AG20443 (cell line): ENCODE measurements at places on chromosomes 13 and 19.

- DNase-seq: no peak
Measured at GRCh38 chr13:101703838-101704237, 251.4 kb downstream of the ITGBL1 start.

DNA sequence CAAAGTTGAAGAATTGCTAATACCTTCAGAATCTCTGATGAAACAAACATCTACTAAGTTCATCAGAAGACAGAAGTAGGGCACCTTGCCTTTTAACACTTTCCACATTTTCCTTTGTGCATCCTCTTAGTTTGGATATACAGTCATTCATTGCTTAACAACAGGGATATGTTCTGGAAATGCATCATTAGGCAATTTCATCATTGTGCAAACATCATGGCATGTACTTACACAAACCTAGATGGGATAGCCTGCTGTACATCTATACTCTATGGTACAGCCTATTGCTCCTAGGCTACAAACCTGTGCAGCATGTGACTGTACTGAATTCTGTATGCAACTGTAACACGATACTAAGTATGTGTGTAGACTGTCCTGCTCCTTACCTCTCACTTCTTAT is 169.8 kb downstream of the SUCLA2 start:
- no peak for DNase-seq

DNA sequence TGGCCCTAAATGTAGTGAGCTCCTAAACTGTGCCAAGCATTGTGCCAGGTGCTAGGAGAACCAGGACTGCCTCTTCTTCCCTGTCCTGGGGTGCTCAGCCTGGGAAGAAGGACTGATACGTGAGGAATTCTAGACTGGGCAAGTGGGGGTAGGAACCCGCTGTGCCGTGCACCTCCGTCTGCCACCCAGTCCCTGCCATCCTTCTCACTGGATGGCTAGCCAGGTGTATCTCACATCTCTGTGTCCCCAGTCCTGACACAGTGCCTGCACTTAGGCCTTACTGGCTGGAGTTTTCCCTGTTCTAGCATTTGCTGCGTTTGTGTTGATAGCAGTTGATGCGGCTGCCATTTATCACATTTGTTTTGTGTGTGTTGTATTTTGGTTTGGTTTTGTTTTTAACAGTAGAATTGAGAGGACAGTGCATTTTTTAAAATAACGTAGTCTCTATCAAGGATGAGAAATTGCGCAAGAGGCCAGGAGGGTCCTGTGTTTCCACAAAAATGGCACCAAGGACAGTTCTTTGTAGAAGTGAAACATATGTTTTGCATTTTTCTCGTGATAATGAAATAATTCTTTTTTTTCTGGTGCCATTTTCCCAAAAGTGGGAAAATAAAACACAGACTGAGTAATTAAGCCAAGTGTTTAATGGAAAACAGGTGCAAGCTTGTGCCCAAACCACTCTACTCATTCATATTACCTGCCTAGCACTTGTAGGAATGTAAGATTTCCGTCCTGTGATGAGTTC is 4.7 kb upstream of the GPR183 start:
- no peak for DNase-seq

- DNase-seq: no peak
Measured at GRCh38 chr19:1276628-1277022, 1.3 kb downstream of the FAM174C start.

DNA sequence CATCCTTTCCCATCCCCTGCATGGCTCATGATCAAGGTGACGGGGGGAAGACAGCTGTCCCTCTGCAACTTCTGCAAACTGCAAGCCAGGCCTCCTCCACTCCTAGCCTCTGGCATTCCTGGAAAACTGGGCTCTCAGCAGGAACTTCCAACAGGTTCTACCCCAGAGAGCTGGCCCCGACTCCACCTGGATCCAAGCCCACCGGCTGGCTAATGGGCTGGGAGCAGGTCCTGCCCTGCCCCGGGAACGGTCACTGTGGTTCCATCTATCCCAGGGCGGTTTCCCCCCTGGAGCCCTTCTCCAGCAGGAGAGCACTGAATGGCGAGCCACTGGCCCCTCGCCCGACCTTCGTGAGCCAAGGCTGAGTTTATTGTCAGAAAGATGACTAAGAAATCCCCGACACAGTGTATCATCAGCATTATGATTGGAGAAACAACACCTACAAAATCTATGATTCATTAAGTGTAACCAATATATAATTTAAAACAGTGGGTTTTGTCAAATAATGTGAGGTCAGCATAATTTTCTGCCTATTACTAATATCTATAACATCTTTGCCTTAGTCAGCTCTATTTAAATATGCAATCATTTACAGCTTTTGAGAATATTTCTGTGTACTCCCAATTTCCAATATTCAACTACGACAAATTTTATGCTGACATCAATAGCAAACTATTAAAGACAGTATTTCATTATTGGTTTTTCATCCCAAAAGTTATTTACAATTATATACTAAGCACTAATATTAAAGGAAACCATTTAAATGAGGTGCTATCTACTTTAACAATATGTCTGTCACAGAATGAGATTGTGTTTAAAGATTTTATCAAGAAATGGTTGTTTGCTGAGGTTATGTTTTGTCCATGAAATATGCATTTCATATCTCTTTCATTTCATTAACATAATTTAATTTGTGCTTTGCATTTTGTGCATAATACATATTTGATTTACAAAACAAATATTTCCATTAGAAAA is 133.0 kb downstream of the URI1 start:
- no peak for DNase-seq

GRCh38 chr19:35206379-35206778 is 22.2 kb downstream of the FAM187B start:
- DNase-seq: no peak

- no peak for DNase-seq
Measured at GRCh38 chr19:38513762-38514167, 80.3 kb downstream of the RYR1 start.

DNA sequence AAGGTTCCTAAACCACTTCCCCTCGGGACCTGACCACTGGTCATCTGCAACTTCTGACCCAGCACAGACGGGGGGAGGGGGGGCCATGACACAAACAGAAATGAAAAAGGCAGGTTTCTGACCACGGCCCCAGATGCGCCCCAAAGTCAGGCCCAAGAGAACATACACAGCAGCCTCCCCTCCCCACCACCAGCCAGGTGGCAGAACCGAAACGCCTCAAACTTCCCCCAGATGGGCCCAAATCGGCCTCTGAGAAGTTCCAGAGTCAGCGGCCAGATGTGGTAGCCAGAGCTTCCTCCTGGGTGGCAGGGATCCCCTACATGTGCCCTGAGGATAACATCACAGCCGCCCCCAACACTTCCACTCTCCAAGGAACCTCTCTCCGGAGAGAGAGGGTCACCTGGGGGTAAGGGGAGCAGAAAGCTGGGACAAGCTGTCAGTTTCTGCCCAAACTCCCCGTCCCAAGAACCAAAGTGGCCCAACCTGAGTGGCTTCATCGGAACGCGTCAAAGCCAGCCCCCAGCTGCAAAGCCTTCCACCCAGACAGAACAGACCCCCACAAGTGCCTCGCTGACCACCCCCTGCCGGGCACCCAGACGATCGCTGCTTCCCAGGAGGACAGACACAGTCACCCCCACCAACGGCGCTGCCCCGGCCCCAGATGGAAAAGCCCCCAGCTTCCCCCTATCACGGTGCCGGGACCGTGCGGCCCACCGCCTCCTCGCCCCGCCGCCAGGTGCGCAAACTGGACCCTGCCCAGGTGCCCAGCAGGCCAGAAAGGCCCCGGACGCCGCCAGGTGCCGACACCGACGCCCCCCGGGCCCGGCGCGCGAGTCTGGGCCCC is 800 bp downstream of the ELL start:
- no peak for DNase-seq

DNA sequence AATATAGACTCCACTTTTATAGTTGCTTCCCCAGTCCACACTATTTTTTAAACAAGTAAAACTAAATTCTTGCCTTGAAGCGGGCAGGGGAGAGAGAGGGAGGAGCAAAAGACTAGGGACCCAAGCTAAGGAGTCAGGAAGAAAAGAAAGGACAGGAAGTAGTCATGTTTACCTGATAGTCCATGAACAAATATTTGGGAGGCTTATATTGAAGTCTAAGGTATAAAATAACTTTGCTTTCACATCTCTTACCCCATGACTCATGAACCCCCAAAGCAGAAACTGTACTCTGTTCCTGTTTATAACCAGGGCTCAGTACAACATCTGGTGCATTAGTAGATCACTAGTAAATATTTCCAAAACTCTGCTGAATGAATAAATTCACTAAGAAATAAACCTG is 67.3 kb downstream of the ZAR1L start:
- DNase-seq: no peak

DNA sequence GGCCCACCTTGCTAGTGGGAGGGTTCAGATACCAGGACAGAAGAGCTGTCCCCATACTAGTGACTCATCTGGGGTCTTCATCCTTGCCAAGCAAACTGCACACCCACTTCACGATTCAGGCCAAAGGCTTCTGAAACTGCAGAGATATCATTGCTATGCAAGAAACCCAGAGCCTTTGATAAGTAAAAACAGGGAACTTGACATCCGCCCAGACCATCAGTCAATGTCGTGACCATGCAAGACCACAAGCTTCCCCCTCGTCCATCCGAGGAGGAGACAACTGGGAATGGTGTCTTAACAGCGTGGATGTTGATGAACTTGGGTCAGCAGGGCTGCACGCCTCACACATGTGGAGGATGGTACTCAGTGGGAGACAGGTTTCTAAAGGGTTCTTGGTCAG is 58.0 kb downstream of the ABCC4 start:
- no peak for DNase-seq

DNA sequence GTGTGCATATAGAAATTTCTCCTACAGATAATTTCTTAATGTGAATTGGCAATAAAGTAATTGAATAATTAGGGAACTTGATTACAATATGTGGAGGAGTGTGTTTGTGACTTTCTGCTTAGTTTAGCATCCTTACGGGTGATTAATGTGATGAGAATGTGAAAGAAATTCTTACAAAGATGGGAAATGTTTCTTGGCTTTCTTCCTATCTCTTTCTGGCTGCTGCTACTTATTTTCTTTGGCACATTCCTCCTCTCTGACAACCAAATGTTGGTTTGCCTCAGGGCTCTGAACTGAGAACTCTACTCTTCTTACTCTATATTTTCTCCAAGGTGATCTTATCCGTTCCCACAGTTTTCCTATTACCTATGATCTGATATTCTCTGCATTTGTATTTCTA is 300.1 kb downstream of the TBC1D4 start:
- no peak for DNase-seq
